ENCODE measurements at places on chromosomes 7 and 10.

DNA sequence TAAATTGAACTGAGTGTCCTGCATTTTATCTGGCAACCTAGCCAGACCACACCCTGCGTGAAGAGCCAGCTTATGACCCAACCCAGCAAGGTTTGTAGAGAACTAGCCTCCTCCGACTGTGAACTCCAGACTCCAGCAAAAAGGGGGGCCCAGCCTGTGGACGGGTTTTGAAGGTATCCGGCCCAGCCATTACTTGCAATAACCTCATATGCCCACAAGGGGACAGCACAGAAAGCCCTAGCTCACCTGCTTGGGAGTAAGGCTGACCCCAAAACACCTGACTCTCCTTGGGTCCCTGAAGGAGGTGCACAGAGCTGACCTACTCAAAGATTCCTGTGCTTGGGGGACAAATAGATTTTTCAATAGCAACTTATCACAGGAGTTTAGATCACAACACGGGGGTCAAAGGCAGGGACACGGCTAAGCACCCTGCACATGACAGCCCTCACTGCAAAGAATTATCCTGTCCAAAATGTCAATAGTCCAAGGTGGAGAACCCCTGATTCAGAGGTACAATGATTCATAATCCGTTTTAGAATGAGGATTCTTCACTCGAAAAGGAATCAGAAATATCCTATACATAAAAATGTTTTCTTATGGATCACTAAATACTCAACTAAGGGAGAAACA, 4.6 kb downstream of the TRPV6 start:
- DNase-seq = no peak

DNA sequence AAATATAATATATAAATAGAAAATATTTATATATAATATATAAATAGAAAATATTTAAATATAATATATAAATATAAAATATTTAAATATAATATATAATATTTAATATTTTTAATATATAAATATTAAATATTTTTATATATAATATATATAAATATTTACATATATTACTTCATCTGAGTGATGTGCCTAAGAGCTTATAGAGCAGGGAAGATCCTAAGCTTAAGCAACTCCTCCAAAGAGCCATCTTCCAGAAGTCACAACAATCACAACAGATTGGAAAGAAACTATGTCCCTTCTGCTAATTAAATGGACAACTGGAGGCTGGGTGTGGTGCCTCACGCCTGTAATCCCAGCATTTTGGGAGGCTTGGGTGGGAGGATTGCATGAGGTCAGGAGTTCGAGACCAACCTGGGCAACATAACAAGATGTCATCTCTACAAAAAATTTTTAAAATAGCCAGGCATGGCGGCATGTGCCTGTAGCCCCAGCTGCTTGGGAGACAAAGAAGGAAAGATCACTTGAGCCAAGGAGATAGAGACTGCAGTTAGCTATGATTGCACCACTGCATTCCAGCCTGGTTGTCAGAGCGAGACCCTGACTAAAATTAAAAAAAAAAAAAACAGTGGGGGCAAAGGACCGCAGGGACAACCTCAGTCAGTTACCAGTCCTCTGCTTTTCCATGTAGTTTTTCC, 198.7 kb downstream of the SKIDA1 start:
- DNase-seq = no peak

- no peak for DNase-seq
Observed at GRCh38 chr10:96740579-96741281, 20.4 kb upstream of the PIK3AP1 start.

GRCh38 chr10:78062296-78062695, 28.6 kb downstream of the RPS24 start:
- no peak for DNase-seq

- DNase-seq = no peak
Observed at GRCh38 chr10:89374713-89375141, 3.1 kb upstream of the IFIT1B start.
